ENCODE measurements at places on chromosomes 1 and 21.

- no peak for DNase-seq
Observed at GRCh38 chr1:230303069-230303468, 123.1 kb downstream of the PGBD5 start.

GRCh38 chr1:200992382-200993048 is 31.0 kb downstream of the KIF21B start:
- no peak for DNase-seq

- DNase-seq, result no peak
Observed at GRCh38 chr1:66339944-66340343, 194.0 kb upstream of the SGIP1 start.

- no peak for DNase-seq
Observed at GRCh38 chr1:53469373-53469772, 10.2 kb downstream of the DMRTB1 start.

- DNase-seq, result no peak
Observed at GRCh38 chr21:16837321-16837720, 675.5 kb upstream of the CXADR start.

GRCh38 chr1:205172729-205173366 is 38.7 kb downstream of the DSTYK start:
- DNase-seq, result no peak

GRCh38 chr21:31654340-31654739 is 5.2 kb upstream of the SOD1 start:
- DNase-seq, result no peak

DNA sequence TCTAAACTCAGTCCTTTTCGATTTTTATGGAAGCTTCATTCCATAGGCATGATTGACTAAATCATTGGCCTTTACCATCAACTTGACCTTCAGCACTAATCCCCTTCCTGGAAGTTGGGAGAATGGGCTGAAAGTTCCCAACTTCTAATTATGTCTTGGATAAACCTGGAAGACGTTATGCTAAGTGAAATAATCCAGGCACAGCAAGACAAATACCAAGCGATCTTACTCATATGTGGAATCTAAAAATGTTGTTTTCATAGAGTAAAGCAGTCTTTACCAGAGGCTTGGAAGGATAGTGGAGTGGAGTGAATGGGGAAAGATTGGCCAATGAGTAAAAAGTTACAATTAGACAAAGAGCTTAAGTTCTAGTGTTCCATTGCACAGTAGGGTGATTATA is 1453.2 kb downstream of the PLA2G4A start:
- DNase-seq, result no peak

- no peak for DNase-seq
Observed at GRCh38 chr1:240031414-240031813, 60.3 kb upstream of the FMN2 start.

- DNase-seq, result no peak
Observed at GRCh38 chr1:91746728-91747338, 139.1 kb downstream of the TGFBR3 start.

DNA sequence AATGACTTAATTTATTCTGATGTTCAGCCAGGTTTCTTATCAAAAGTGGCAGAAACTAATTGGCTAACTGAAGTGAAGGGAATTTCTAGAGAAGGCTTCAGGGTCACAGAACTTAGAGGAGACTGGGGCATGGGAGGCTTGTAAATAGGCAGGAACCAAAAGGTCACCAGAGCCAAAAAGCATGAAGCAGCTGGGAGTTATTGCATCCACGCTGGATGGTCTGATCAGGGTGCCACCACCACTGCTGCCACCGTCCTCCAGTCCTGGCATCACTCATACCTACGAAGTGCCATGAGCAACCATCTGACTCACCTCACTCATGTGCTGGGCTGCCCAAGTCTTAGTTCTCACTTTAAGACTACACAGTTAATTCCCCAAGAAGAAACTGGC is 82.5 kb upstream of the DPH5 start:
- DNase-seq, result no peak

- no peak for DNase-seq
Observed at GRCh38 chr1:69991644-69992043, 213.7 kb downstream of the LRRC40 start.

- no peak for DNase-seq
Observed at GRCh38 chr1:217040711-217041455, 317.7 kb upstream of the ESRRG start.

DNA sequence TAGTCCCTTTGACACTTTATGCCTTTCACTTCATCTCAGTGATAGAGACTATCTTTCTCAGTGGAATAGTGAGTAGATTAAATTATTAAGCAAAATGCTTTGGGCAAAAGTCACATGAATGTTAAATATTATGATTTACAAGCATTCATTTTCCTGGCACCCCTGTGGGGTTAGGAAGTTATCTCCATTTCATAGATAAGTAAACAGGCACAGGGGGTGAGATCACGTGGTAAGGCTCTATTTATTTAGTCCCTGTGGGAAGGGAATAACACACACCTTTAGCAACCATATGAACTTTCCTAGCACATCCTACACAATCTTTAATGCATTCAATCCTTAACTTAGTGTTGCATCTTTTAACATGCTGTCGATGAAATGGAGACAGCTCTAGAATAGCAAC is 12.3 kb downstream of the PSMB2 start:
- DNase-seq, result no peak

DNA sequence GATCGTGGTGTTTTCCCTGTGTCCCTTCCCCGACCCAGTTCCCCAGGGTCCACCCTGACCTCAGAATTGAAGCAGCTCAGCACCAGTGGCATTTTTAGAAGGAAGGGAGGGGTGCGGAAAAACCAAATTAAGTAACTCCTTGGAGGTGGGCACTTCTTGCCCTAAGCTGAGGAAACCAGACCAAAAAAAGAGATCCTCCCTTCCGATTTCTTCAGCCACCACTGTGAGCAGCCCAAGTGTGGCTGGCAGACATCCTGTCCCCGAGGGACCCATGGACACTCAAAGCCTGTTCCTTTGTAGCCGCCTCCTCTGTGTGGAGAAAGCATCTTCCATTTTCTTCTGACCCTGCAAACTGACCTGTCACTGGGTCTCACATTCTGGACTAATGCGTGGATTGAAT is 31.3 kb downstream of the KIRREL1 start:
- no peak for DNase-seq

GRCh38 chr1:62433861-62434617 is 2.8 kb upstream of the USP1 start:
- no peak for DNase-seq

DNA sequence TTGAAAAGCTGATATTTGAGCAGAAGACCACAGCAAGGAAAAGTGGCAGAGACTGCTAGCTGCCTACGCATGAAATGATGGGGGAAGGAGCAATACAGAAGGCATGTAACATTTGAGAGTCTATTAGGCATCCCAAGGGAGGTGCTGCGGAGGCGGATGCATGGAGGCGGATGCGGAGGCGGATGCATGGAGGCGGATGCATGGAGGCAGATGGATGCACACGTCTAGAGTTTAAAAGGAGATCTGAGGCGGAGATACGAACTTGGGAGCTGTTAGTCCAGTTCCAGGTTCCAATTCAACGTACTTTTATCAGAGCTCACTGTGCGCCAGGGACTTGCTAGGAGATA is 744 bp upstream of the DDX20 start:
- peak; percentile 7 for DNase-seq

- no peak for DNase-seq
Observed at GRCh38 chr1:93758842-93759515, 77.3 kb upstream of the BCAR3 start.

- peak; percentile 37 for DNase-seq
Observed at GRCh38 chr1:205449750-205450443, 5.9 kb downstream of the BLACAT1 start.

DNA sequence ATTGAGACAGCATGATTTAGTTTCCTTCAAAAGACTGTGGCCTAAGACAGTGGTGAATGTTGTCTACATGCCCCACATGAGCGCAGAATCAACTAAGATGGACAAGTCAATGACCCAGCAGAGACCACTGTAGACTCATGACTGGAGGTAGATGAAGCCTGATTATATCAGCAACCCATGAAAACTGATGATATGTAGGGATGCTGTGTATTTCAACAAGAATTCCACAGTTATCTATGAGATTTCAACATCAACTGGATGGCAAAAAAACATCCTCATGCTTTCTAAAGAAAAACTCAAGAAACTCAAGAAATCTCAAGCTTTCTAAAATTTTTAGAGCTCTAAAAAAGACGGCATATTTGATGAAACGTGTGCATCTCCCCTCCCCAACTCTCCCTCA is 413.9 kb upstream of the LYPLAL1 start:
- no peak for DNase-seq

- no peak for DNase-seq
Observed at GRCh38 chr21:39208624-39209333, 25.5 kb upstream of the PSMG1 start.

DNA sequence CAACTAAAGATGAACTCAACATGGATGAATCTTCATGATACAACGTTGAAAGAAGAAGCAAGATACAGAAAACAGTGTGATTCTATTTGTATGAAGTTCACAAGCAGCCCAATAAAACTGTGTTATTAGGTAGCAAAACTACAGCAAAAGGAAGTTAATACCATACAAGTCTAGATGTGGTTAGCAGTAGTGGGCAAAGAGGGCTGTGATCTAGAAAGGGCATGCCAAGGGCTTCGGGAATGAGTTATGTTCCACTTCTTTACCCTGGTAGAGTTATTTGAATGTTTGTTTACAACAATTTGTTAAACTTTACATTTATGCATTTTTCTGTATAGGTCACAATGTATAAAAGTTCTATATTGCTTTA is 9.2 kb downstream of the TNFRSF9 start:
- no peak for DNase-seq

DNA sequence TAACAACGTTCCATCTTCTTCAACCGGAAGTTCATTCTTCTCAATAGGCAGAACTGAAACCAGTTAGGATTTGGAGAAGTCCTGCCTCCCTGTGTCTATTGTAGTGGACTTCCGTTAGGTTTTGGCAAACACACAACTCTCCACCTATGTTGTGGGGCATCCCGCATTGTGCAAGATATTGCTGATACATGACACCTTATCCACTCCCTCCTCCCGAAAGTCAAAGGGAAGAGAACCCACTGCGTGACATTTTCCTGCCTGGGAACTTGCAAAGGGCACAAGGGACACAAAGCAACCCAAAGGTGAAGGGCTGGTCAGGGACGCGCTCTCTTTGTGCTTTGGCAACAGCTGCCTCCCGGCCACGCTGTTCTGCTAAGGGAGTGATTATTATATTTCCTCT is 164.8 kb downstream of the TPR start:
- DNase-seq, result no peak

GRCh38 chr21:31921079-31921478 is 48.3 kb downstream of the HUNK start:
- DNase-seq, result no peak

GRCh38 chr1:31792116-31792515 is 23.7 kb downstream of the SPOCD1 start:
- DNase-seq, result no peak

- no peak for DNase-seq
Observed at GRCh38 chr1:244304156-244304555, 147.6 kb downstream of the ADSS2 start.

GRCh38 chr1:245325922-245326795 is 171.4 kb downstream of the KIF26B start:
- DNase-seq, result no peak
